ENCODE measurements at places on chromosomes 11 and 22.

DNA sequence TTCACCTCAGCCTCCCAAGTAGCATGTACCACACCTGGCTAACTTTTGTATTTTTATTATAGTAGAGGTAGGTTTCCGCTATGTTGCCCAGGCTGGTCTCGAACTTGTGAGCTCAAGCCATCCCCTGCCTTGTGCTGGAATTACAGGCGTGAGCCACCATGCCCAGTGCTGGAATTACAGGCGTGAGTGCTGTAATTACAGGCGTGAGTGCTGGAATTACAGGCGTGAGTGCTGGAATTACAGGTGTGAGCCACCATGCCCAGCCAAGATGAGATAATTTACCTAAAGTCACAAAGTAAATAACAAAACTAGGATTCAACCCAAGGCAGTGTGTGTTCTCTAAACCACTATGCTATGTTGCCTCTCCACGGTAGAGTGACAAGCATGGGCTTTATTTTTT lies 3.6 kb upstream of the UBXN1 start:
- DNase-seq = no peak

DNA sequence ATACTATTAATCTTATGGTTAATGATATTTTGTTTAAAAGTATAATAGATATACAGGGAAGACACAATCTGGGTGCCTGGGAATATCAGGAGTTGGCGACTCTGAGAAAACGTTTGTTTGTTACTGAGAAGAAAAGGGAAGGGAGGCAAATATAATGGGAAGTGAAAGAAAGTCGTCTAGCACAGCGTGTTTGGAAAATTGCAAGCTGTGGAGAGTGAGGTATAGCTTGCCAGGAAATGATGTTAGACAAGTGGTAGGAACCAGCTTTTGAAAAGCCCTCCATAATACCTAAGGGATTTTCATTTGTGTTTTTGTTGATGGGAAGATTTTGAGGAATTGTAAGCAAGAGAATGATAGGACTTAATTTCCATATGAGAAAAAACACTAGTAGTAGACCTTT lies 322.2 kb downstream of the LUZP2 start:
- DNase-seq = no peak

DNA sequence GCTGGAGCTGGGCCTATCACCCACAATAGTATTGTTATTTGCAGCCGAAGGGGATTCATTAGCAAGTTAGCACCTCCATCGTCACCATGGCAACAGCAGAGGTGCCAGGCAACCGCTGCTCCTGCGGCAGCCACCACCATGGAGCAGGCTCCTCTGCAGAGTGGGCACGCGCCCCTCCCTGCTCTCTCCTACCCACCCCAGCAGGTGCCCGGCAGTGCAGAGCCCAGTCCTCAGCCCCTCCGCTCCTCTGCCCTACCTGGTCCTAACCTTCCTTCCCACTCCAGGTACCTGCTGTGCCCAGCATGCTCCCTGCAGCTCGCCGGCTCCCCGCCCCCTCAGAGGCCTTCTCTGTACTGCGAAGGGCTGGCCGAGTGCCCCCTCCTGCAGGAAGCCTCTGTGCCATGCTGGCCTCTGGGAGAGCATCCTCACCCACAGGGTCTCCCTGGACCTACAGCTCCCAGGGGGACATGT lies 3.6 kb downstream of the DUSP8 start:
- DNase-seq = peak; percentile 4

DNA sequence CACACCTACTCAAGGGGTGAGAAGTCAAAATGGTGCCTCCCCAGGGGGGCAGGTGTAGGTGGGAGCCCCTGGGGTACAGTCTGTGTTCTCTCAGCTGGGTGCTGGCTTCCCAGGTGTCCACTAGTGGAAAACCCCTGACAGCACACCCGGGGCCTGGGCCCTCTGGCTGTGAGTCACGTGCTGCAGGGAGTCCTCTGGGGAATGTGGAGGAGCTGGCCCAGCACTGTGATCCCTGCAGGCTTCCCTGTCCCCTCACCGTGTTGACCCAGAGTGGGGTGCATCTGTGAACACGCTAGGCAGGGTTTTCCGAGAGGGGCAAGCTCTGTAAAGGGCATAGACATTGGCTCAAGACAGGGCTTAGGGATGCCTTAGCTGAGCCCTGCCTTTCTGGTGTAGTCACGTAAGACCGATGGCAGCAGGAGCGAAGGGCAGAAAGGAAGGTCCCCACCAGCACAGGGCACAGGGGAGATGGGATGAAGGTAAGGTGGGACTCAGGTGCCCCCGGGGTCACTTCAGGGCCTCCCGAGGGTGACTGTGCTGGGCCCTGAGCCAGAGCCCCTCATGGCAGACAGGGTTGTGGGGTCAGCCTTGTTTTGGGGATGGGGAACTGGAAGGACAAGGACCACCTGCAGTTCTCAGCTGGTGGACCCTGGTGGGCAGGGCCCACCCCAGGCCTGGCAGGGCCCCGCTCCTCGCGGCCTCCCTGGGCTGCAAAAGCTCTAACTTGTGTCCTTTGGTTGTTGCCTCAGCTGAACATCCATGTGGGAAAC lies 14.1 kb downstream of the DERL3 start:
- DNase-seq = no peak

DNA sequence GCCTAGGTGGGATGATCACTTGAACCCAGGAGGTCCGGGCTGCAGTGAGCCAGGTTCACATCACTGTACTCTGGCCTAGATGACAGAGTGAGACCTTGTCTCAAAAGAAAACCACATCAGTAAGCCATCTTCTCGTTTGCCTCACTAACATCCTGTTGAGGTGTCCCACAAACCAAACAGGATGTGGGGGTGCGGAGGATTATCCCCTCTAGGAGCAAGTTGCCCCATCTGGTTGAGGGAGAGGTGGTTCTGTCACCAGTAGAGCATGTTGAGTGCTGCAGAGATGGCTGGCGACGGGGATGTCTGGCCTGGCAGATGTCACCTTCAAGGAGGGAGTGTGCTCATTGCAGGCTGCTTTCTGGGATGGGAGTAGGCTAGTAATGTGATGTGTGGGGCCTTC lies 72.4 kb downstream of the ZNRF3 start:
- peak; percentile 29 for DNase-seq
